ENCODE measurements at places on chromosomes 16 and 17.
A peak's percentile ranks its signal among the peaks of the same experiment; 100 is the strongest.

DNA sequence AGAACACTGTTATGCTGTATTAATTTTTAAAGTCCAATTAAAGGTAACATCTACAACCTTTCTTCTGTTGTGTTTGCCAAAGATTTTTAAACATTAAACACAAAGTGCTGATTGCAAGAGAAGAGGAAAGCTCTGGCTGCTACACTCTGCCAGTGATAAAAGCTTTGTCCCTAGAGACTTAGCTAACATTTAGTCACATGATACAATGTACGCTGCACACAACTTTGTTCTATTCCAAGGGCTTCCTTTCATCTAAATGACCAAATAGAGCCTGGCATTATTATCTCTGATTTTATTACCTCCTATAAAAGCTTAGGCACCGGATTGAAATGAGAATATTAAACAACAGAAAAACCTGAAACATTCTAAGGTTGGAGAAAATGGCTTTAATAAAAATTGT is 388.7 kb upstream of the PMFBP1 start:
- DNase-seq, result no peak

GRCh38 chr17:41974031-41974430 is 7.4 kb downstream of the CNP start:
- DNase-seq, result no peak

GRCh38 chr16:53098526-53099317 is 43.9 kb downstream of the CHD9 start:
- peak; percentile 78 for DNase-seq

- DNase-seq, result no peak
Observed at GRCh38 chr17:9162275-9162985, 141.1 kb downstream of the NTN1 start.

DNA sequence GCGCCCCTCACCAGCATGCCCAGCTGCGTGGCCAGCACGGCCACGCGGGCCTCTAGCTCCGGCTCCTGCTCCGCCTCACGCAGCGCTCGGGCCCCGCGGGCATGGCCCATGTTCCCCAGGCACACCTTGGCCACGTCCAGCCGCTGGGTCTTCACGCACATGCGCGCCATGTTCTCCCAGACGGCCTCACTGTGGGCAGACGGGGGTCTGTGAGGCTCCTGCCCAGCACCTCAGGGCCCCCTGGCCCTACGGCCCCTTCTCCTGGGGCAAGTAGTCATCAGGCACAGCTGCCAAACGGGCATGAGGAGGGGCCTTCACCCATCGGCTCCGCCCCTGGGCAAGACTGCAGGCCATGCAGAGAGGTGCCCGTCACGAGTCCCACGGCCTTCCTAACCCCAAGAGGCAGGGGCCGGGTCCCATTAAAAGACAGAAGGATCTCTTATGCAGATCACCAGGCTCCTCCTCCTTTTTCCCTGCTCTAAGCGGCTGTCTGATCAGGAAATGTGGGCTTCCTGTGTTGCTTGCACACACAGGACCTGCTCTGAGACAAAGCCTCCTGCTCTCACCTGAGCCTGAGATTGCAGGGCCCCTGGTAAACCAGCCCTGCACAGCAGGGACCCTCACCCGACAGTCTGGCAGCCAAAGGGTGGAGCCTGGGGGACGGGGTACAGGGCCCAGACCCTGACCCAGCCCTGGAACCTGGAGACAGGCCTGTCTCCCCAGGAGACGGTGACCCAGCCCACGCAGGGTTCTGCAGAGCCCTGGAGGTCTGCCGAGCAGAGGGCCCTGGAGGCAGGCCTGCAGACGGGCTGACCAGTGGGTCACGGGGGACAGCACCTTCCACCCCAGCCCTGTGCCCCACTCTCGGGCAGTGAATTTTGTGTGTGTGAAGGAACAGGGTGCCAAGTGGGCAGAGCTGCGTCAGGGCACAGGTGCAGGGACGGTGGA is 6.6 kb upstream of the TMEM204 start:
- DNase-seq, result no peak

Data from ACHN (cell line).